ENCODE measurements at places on chromosomes 3 and 15. TPM values are rescaled to one million over a fixed set of nuclear protein-coding genes. Genes with fewer than 3 reads are reported as not detected.

DNA sequence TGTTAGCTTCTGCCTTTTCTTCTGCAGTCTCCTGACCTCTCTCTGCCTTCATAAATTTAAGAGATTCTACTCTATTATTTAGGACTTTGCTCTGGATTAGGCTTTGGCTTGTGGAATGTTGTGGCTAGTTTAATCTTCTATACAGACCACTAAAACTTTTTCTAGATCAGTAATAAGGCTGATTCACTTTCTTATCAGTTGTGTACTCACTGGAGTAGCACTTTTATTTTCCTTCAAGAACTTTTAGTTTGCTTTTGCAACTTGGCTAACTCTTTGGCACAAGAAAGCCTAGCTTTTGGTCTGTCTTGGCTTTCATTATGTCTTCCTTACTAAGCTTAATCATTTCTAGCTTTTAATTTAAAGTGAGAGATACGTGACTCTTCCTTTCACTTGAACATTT is 265.5 kb upstream of the TBC1D5 start:
- H3K4me3 ChIP-seq, result no peak overlapping the region
- no peaks in the 10 kb centered on the region for H3K4me1 ChIP-seq
- no peaks in the 10 kb centered on the region for H3K36me3 ChIP-seq

Gene KCNMB2
- polyA plus RNA-seq, result 1.4 TPM

Gene GRAMD1C
- polyA plus RNA-seq, result 5.5 TPM

Gene ARRDC4
- 18.9 TPM for polyA plus RNA-seq

GRCh38 chr3:115659253-115660220 is 36.2 kb downstream of the GAP43 start:
- H3K4me1 ChIP-seq, result no peaks in the 10 kb centered on the region
- no peak overlapping the region for H3K4me3 ChIP-seq
- no peaks in the 10 kb centered on the region for H3K27me3 ChIP-seq
- peak overlapping the region; percentile 96 for H3K27ac ChIP-seq
- no peaks in the 10 kb centered on the region for H3K36me3 ChIP-seq

Gene SLC6A20
- polyA plus RNA-seq, result 38.4 TPM

DNA sequence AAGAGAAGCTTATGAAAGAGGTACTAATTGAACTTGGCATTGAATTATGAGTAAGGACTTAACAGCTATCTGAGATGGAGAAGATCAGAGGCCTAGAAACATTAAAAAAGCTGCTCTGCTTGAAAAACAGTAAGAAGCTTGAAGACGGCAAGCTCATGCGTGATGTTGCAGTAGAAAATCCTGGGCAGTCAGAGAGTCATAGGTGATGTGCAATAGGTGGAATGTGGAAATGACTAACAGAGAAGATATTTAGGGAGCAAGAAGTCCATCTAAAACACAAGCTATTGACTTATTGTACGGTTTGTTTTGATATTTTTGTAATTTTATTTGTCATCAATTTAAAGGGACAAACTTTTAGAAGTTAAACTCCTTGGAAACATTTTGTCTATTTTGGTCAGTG is 1101.4 kb downstream of the ROBO2 start:
- no peaks in the 10 kb centered on the region for H3K27me3 ChIP-seq
- DNase-seq, result no peak
- H3K4me1 ChIP-seq, result no peaks in the 10 kb centered on the region
- H3K36me3 ChIP-seq, result no peaks in the 10 kb centered on the region

DNA sequence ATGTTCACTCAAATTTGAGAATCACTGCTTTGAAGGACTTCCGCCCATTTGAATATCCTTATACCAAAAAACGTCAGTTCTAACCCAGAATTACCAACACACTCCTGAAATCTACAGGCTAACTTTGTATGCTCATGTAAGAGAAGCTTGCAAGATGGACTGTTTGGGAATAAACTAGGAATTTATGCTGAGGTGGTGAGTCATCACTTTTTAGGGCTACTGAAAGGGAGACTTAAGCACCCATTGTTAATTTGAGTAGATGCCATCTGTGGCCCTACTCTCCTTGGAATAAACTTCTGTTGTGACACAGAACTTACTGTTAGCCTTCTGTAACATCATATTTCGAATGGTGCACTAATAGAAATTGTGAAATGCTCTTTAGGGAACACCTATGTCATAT is 74.6 kb downstream of the FGF12 start:
- DNase-seq, result no peak
- H3K4me1 ChIP-seq, result no peaks in the 10 kb centered on the region
- no peak overlapping the region for H3K27ac ChIP-seq
- H3K4me3 ChIP-seq, result no peak overlapping the region
- H3K27me3 ChIP-seq, result no peaks in the 10 kb centered on the region

DNA sequence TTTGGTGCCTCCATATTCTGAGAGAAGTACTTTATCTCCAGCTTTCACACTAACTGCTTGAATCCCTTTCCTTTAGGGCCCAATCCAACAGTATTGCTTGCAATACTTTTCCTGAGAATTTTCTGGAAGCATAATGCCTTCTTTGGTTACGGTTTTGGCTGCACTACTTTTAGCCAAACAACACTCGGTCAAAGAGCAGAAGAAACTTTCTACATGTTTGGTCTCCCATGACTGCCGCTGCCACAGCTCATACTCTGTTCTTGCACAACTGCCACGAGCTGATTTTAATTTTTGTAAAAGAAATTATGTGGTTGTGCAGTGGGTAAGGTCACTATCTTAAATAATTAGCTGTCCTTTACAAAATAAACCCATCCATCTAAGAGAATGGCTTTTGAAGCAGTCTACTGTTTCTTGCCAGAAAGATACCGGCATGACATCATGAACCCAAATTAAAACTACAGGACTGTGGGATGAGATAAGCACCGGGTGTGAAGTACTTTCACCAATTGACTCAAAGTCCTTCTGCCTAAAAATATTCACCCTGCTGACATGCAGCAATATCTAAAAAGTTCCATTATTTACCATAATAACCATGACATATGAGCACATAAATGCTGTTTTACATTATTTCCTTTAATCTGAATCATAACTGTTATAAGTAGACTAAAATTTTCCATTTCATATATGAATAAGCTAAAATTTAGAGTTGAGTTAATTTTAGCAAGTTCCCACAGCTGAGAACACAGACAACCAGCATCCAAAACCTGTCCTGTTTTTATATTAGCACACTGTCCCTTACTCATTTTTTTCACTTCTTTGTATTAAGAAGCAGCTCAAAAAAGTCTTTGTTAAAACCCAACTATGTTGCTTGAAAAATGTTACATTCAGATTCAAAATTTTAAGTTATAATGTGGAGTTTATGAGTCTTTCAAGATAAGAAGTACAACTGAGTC is 1154.3 kb downstream of the EPHA3 start:
- no peak overlapping the region for H3K27ac ChIP-seq
- DNase-seq, result no peak
- H3K4me3 ChIP-seq, result no peak overlapping the region

DNA sequence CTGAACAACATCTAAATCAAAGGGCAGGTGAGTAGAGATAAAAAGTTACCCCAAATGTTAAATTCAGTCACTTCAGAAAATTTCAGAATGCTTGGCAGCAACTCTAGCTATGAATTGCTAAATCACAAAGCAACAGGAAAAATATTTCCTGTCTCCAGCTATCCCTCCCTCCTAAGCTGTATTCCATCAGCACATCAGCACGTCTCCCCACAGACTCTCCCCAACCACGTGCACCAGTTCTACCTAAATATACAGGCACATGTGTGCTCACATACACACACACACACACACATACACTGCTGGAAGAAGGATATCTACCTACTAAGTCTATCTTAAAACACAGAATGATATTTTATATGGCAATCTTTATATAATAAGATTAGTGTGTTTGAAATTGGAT is 177.1 kb upstream of the ARHGEF26 start:
- no peak overlapping the region for H3K4me3 ChIP-seq
- H3K27ac ChIP-seq, result no peak overlapping the region
- DNase-seq, result no peak
- H3K27me3 ChIP-seq, result no peaks in the 10 kb centered on the region
- H3K36me3 ChIP-seq, result no peaks in the 10 kb centered on the region

DNA sequence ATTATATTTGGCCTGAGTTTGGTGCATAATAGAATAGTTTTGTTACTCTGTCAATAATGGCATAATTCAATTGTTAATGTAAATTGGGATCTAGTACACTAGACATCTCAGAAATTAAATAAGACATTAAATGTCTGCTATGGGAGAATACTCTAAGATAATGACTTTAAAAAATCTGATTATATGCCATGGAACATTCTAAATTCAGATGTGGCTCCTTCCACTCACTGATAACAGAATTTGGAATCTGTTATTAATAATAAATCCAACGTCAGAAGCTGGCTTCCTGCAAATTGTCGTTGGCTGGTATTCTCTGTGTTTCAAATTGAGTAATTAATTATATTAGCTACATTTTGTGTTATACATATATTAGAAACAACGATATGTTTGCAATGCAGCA is 258.1 kb downstream of the CNTN6 start:
- H3K27ac ChIP-seq, result no peak overlapping the region
- H3K4me3 ChIP-seq, result no peak overlapping the region
- no peaks in the 10 kb centered on the region for H3K36me3 ChIP-seq
- H3K27me3 ChIP-seq, result no peaks in the 10 kb centered on the region

- peak overlapping the region; percentile 52 for H3K27ac ChIP-seq
- peak overlapping the region; percentile 77 for H3K4me3 ChIP-seq
- no peaks in the 10 kb centered on the region for H3K27me3 ChIP-seq
- H3K4me1 ChIP-seq, result no peaks in the 10 kb centered on the region
Measured at GRCh38 chr3:121835465-121835801, 424 bp downstream of the EAF2 start.

- no peak overlapping the region for H3K4me3 ChIP-seq
- DNase-seq, result peak; percentile 64
- no peaks in the 10 kb centered on the region for H3K27me3 ChIP-seq
- H3K27ac ChIP-seq, result no peak overlapping the region
Measured at GRCh38 chr3:177150970-177151627, 46.2 kb downstream of the TBL1XR1 start.

DNA sequence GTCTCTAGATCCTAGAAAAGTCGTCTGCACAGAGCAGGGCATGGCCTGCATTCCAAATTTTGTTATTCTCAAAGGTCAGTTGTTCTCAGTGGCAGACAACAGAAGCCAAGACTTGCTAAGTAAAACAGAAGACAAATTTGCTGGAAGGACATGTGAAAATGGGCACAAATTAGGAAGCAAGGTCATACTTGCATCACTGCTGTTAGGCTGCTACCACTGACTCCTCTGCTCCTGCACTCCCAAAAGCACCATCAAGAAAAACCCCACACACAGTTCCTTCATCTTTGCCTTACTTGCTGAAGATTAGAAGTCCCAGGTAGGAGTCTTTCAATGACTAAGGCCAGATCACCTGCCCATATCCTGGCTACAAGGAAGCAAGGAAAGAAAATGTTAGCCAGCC is 69.9 kb upstream of the ATP2C1 start:
- H3K27me3 ChIP-seq, result no peaks in the 10 kb centered on the region
- no peak overlapping the region for H3K27ac ChIP-seq
- no peak for DNase-seq
- no peaks in the 10 kb centered on the region for H3K36me3 ChIP-seq
- no peaks in the 10 kb centered on the region for H3K4me1 ChIP-seq
- no peak overlapping the region for H3K4me3 ChIP-seq

- H3K4me3 ChIP-seq, result no peak overlapping the region
- no peak overlapping the region for H3K27ac ChIP-seq
- H3K27me3 ChIP-seq, result no peaks in the 10 kb centered on the region
Measured at GRCh38 chr3:126606001-126606400, 47.3 kb upstream of the C3orf22 start.

GRCh38 chr15:48963524-48964113 is at the start of gene SHC4:
Gene SHC4 (minus strand): TSS chr15:48963919. CDS start chr15:48963015, 904 bp downstream.
- peaks cover 40% of the 10 kb centered on the region for H3K27me3 ChIP-seq
- H3K27ac ChIP-seq, result no peak within 1 kb of the TSS
- peak; percentile 64 for DNase-seq
- peaks cover 2% of the 10 kb centered on the region for H3K4me1 ChIP-seq
- no peaks in the 10 kb centered on the region for H3K36me3 ChIP-seq
- peak within 1 kb of the TSS; percentile 30 for H3K4me3 ChIP-seq

Gene FMN1
- 0.54 TPM for polyA plus RNA-seq

DNA sequence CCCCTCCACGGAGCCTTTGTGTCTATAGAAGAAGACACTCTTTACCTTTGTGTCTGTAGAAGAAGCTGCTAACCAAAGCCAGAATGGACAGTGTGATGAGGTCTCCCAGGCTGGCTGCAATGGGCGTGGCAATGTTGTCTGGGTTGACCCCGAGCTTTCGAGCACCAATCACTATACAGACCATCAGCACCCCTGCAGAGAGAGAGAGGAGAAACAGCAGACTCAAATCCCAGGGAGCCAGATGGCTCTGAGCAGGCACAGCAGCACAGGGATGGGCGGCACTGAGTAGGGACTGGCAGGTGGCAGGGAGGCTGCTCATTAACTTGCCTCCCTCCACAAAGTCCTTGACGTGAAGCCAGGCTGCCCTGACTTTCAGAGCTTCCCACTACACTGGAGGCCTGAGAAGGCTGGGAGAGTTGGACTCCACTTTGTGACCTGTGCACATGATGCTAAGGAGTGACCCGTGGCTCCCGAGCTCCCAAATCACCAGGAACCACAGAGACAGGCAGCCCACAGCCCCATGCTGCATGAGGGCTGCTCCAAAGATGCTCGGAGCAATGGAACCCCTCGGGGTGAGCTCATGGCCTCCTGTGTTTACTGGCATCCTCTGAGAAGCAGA is 53.9 kb downstream of the ROPN1B start:
- H3K4me1 ChIP-seq, result no peaks in the 10 kb centered on the region
- DNase-seq, result no peak
- H3K4me3 ChIP-seq, result no peak overlapping the region
- H3K27me3 ChIP-seq, result no peaks in the 10 kb centered on the region
- H3K36me3 ChIP-seq, result no peaks in the 10 kb centered on the region

GRCh38 chr3:55198554-55198953 is 270.7 kb upstream of the LRTM1 start:
- H3K4me1 ChIP-seq, result no peaks in the 10 kb centered on the region
- H3K36me3 ChIP-seq, result no peaks in the 10 kb centered on the region

- no peaks in the 10 kb centered on the region for H3K27me3 ChIP-seq
- H3K4me3 ChIP-seq, result no peak overlapping the region
- DNase-seq, result no peak
- no peak overlapping the region for H3K27ac ChIP-seq
- H3K36me3 ChIP-seq, result peaks cover 11% of the 10 kb centered on the region
- no peaks in the 10 kb centered on the region for H3K4me1 ChIP-seq
Measured at GRCh38 chr3:33313331-33313730, 36.1 kb downstream of the FBXL2 start.

DNA sequence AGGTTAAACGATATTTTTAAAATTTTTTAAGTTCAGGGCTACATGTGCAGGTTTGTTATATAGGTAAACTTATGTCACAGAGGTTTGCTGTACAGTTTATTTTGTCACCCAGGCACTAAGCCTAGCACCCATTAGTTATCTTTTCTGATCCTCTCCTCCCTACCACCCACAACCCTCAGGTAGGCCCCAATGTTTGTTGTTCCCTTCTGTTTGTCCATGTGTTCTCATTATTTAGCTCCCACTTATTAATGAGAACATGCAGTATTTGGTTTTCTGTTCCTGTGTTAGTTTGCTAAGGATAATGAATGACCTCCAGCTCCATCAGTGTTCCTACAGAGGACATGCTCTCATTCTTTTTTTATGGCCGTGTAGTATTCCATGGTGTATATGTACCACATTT is 14.9 kb downstream of the FAM162A start:
- no peaks in the 10 kb centered on the region for H3K36me3 ChIP-seq
- no peaks in the 10 kb centered on the region for H3K4me1 ChIP-seq
- H3K27me3 ChIP-seq, result no peaks in the 10 kb centered on the region
- DNase-seq, result no peak
- no peak overlapping the region for H3K4me3 ChIP-seq

GRCh38 chr3:186787642-186788481 is 4.5 kb downstream of the EIF4A2 start:
- no peak overlapping the region for H3K27ac ChIP-seq
- H3K36me3 ChIP-seq, result peaks cover 33% of the 10 kb centered on the region
- H3K4me3 ChIP-seq, result peak overlapping the region; percentile 40

- H3K27ac ChIP-seq, result no peak overlapping the region
- H3K27me3 ChIP-seq, result no peaks in the 10 kb centered on the region
- no peak overlapping the region for H3K4me3 ChIP-seq
- DNase-seq, result no peak
Measured at GRCh38 chr15:32825219-32825618, 107.4 kb downstream of the GREM1 start.

All from small intestine (tissue), 16 donors.